ENCODE measurements at places on chromosomes 13 and 19. TPM values are rescaled to one million over a fixed set of nuclear protein-coding genes. Genes with fewer than 3 reads are reported as not detected.

Gene IGFL1
- not detected for total RNA-seq

Gene CALR3
- total RNA-seq, result 0.71 TPM

Gene MLLT1
- total RNA-seq, result 19.5 TPM

Gene NLRP11
- 1.8 TPM for total RNA-seq

Gene ZNF418
- total RNA-seq, result 0.14 TPM

Gene ATG4D
- total RNA-seq, result 15.2 TPM

Gene ZNF439
- total RNA-seq, result 16.5 TPM

Gene EBI3
- not detected for total RNA-seq

Gene CYP2F1
- total RNA-seq, result not detected

Gene TLE6
- 5.0 TPM for total RNA-seq

Gene DAND5
- total RNA-seq, result 0.52 TPM

Gene KLF1
- total RNA-seq, result not detected

Gene SYNGR4
- total RNA-seq, result not detected

Gene KIR2DL3
- not detected for total RNA-seq

Gene SMIM17
- 0.32 TPM for total RNA-seq

Gene ZNF66
- 9.3 TPM for total RNA-seq

Gene S1PR5
- total RNA-seq, result not detected

Gene FFAR2
- not detected for total RNA-seq

Gene TSSK6
- 5.0 TPM for total RNA-seq

Gene POLR1G
- 6.6 TPM for total RNA-seq

Gene MAMSTR
- 0.58 TPM for total RNA-seq

Gene IZUMO1
- not detected for total RNA-seq

Gene FLT3LG
- 19.3 TPM for total RNA-seq

Gene PEG3
- not detected for total RNA-seq

Gene ZNF541
- not detected for total RNA-seq

Gene SIGLEC8
- not detected for total RNA-seq

Gene ARHGEF18
- total RNA-seq, result 21.8 TPM

Measured in Karpas-422 (cell line).